Sciatic nerve (tissue), 2 donors: ENCODE measurements at places on chromosomes 16 and 17. TPM values are rescaled to one million over a fixed set of nuclear protein-coding genes. Genes with fewer than 3 reads are reported as not detected.

The GPR142 gene
- 1.1 TPM for total RNA-seq

The C16orf89 gene
- 44.3 TPM for total RNA-seq

The FAM20A gene
- total RNA-seq: 56.5 TPM

The PRCD gene
- 9.8 TPM for total RNA-seq

The RNF43 gene
- 0.67 TPM for total RNA-seq

The KRTAP17-1 gene
- total RNA-seq: not detected

The VTN gene
- total RNA-seq: 2.1 TPM

The DPEP3 gene
- not detected for total RNA-seq

The TEX19 gene
- not detected for total RNA-seq

The SPNS3 gene
- 2.0 TPM for total RNA-seq

The TBCD gene
- 122 TPM for total RNA-seq

The CLEC3A gene
- not detected for total RNA-seq

The TTYH2 gene
- total RNA-seq: 46.7 TPM

The KCNG4 gene
- total RNA-seq: not detected

The NETO2 gene
- total RNA-seq: 1.9 TPM

The TMEM114 gene
- not detected for total RNA-seq

The PRR35 gene
- total RNA-seq: not detected

The CDK5RAP3 gene
- total RNA-seq: 187 TPM

The KRT14 gene
- total RNA-seq: 82.1 TPM

The SEPTIN1 gene
- 7.2 TPM for total RNA-seq

The CTF1 gene
- 13.3 TPM for total RNA-seq

The AATK gene
- total RNA-seq: 440 TPM

The UTS2R gene
- not detected for total RNA-seq

The TLCD2 gene
- total RNA-seq: 13.6 TPM
